NCI-H1436 (cell line): ENCODE measurements at places on chromosomes 11 and 22.

- no peak for DNase-seq
These were observed 98.7 kb downstream of the SWAP70 start for GRCh38 chr11:9762531-9762930.

DNA sequence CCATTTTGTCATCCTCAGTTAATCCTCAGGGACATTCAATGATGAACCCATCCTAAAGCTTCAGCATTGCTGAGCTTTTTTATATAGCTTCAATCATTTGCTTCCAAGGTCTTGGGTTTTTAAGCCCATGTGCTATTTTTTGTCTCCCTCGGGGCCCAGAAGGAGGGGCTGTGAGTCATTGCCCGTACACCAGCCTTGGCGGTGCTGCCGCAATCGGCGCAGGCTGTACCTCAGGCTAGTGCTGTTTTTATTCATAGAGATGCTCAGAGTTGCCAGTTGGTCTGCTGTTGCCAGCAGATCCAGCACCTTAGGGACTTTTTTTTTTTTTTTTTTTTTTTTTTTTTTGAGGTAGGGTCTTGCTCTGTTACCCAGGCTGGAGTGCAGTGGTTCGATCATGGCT, 35.5 kb downstream of the ACO2 start:
- DNase-seq, result no peak

DNA sequence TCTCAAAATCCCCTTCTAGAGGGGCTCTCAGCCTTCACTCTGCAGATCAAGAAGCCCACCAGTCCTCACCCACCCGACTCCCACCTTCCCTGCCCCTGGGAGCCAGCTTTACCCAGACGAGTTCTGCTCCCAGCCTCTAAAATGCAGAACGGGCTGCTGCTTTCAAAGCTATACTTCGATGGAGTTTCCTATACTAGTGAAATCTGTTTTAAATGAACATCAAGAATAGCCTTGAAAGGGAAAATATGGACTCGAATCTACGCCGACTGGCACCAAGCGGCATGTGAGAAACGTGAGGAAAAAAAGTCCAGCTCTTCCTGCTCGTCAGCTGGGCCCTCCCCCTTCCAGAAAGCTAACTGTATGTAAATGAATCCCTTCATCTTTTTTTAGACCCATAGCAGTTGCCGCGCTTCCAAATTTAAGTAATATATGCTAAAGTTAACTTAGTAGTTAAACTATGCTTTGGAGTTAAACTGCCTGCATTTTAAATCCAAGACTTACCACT, 211.7 kb downstream of the NTM start:
- DNase-seq, result no peak

- DNase-seq, result no peak
These were observed 68.7 kb upstream of the WNT7B start for GRCh38 chr22:46045459-46046298.

DNA sequence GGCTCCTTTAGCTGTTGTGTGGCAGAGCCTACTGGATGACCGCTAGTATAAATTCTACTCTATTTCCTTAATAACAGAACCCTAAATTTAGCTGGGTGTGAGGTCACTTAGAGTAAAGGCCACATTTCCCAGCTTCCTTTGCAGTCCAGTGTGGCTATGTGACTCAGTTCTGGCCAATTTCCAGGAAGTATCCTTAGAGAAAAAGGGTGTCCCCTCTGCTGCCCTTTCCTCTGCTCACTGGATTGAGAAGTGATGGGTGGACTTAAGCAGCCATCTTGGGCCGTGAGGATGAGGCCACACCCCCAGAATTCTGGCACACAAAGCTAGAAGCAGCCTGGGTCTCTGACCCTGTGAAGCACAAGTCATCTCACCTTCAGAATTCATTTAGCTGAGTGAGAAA, 11.7 kb upstream of the RASD2 start:
- DNase-seq, result no peak

DNA sequence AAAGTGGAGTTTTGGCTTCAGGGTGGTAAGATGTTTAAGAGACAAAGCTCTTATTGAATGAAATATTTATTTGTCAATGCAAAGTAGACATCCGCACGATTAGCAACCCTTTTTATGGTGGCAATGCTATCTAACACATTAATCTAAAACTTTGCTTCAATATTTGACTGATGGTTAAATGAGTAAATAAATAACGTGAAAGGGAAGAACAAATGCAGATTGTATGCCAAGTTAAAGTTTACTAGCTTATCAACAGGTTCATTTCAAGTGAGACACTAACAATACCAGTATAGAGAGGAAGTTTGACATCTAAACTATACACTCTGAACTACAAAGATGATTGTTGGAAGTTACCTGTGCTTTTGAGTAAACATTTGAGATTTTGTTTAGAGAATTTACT, 50.1 kb downstream of the AASDHPPT start:
- no peak for DNase-seq

DNA sequence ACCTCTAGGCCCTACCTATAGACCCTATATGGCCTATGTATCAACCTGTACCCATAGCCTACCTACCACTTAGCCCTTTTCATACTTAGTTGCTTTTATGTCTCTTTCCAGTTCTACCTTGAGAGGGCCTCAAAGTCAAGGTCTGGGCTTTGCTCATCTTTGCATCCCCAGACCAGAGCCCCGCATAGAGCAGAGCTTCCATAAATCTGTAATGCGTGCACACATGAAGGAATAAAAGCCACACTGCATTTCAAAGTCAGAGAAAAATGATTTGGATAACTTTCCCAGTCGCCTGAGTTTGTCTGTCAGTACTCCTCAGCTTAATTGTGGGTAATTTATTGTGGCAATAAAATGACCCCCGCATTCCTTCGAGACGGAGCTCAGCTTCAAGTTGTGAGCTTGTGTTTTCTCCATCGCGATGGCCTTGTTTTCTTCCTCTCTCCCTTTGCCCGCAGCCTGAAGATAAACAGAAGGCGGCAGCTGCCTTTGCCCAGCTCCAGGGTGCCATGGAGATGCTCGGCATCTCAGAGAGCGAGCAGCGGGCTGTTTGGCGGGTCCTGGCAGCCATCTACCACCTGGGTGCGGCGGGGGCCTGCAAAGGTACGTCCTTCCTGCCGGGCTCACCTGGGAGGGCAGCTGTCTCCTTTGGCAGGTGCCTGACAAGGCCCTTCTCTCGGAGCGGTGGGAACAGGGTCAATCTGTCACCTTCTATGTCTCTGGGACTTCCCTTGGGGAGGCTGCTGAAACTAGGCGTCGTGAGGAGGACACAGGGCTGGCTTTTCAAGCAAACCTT, 55.7 kb downstream of the MYO18B start:
- no peak for DNase-seq
